Activated CD4-positive, alpha-beta T cell treated with anti-CD3 and anti-CD28 coated beads for 48 hours (primary cell): ENCODE measurements at places on chromosomes 2 and 18.

- no peak for DNase-seq
Observed at GRCh38 chr2:105917226-105917625, 172.5 kb downstream of the NCK2 start.

GRCh38 chr2:23420840-23421476 is 36.0 kb downstream of the KLHL29 start:
- no peak for DNase-seq

- DNase-seq, result no peak
Observed at GRCh38 chr2:20099780-20100179, 48.4 kb upstream of the LAPTM4A start.

DNA sequence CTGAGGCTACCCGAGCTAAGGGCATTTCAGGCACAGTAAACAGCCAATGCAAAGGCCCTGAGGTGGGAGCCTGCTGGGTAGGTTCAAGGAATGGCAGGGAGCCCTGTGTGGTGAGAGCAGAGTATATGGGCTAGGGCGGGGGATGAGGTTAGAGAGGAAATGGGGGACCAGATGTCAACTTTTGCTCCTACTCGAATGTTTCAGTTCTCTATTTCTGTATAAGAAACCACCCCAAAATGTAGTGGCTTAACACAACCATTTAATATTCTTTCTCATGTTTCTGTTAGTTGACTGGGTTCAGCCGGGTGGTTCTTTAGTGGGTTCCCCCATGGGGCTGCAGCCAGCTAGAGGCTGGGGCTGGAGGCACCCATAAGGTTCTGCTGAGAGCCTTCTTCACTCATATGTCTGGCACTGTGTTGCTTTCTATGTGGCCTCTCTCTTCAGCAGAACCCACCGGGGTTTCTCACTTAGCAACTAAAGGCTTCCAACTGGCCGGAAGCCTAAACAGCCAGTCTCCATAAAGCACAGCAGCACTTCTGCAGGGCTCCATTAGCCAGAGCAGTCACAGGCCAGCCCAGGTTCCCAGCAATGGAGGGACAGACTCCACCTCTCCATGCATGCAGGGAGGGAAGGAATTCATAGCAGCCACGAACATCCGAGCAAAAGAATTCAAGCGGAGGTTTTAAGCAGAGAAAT is 5.6 kb upstream of the ATOH8 start:
- no peak for DNase-seq

DNA sequence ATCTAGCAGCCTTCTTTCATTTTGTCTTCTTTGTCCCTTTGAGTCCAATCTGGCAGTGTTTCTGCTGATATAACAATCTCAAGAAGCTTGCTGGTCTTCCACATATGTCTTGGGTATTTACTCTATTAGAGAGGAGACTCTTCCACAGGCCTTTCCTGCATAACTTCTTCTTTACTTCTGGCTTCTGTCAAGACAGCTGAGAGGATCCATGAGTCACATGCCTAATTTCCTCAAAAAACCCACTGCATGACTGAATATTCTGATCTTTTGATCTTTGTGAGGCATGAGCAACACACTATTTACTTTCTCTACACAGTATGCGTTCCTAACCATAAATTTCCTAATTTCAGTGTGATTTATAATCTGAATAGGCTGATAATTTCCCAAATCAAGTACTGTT is 5.1 kb upstream of the DCC start:
- DNase-seq, result no peak

GRCh38 chr18:49949951-49950395 is 136.6 kb upstream of the ACAA2 start:
- DNase-seq, result no peak

- DNase-seq, result no peak
Observed at GRCh38 chr18:58762781-58763171, 91.5 kb downstream of the MALT1 start.
